ENCODE measurements at places on chromosomes 6 and 20. TPM values are rescaled to one million over a fixed set of nuclear protein-coding genes. Genes with fewer than 3 reads are reported as not detected.

DNA sequence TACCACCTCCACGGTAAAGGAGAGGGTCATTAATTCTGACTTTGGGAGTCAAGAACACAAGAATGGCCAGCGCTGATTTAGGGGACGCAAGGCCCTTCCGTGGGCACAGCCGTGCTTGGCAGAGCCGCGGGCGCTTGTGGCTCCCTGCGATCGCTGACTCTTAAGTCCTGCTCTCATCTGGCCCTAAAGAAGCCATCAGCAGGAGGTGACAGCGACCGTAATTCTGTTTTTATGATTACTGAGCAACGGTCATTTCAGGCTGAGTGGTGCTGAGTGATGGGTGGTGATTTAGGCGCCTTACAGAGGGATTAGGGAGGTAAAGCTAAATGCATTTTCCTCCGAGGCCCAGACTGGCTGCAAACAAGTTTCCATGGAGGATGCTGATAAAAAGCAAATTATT lies 364.6 kb upstream of the SULF2 start:
- no peak for DNase-seq

DNA sequence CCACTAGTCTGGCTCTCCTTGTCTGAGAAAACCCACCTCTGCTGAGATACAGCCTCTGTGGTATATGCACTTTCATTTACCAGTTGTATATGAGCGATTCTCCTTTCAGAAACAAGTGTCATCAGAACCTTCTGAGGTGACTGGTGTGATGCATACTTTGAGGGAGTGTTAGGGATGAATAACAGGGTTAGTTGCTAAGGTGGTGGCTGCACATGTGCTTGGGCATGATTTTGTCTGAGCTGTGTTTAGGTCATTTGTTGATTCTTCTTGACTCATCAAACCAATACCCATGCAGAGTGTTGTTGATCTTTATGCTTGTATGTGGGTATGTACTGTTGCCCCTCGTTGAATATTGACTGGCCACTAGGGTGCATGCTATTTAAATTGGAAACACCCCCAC lies 25.7 kb downstream of the DTD1 start:
- no peak for DNase-seq

DNA sequence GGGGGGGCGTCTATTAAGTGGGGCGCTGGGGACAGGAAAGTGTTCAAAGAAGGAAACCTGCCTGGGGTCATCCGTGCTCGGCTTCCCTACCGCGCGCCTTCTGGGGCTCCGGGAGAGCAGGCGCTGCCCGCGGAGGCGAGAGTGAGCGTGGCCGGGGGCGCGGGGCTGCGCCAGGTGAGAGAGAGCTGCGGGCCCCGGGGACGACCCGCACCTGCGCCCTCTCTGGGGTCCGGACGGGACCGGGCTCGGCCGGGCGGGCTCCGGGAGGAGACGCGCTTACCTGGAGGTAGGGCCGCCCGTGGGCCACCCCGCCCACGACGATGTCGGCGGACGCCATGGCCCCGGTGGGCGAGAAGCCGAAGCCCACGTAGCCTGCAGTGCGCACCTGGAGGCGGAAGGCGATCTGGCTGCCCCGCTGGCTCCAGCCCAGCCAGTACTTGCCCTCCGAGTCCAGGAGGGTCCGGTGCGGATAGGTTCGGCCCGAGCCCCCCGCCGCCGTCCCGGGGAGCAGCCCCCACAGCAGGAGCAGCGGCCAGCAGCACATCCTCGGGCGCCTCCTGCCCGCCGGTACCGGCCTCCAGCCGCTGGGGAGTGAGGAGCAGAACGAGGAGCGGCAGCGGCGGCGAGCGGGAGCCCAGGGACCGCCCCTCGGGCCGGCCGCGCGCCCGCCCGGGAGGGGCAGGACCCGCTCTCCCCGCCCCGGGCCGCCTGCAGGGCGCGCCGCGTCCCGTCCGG lies at the start of gene MOXD1:
Gene MOXD1, minus strand, starts transcription at position 593 of the 735 bp plus-strand sequence. Its CDS starts 49 bp downstream, at position 544.
- no peak for DNase-seq

DNA sequence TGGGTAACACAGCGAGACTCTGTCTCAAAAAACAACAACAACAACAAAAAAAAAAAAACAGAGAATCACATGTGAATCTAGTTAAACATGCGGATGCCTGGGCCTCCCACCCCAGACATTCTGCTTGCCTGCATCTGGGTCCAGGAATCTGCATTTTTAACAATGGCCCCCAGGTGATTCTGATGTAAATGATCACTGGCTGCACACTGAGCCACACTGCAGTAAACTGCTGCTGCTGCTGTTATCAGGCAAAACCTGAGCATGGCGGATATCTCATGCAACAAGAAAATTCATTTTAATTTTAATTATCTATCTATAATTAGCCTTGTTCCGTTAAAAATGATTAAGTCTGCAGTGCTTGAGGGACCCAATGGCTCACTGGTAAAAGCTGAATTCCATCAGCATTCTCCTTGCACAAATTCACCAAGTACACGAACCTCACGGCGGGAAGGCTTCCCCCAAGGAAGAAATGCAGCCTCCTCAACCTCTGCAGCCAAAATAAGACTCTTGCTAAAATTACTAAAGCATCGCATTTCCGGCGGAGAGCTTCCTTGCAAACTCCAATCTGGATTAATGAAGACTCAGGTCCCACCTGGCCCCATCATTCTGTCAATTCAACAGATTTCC lies 81.6 kb upstream of the SNX9 start:
- no peak for DNase-seq

Gene TTI1
- total RNA-seq, result 16.7 TPM

Gene FAM217B
- 26.8 TPM for total RNA-seq

Gene LAMA2
- 49.6 TPM for total RNA-seq

DNA sequence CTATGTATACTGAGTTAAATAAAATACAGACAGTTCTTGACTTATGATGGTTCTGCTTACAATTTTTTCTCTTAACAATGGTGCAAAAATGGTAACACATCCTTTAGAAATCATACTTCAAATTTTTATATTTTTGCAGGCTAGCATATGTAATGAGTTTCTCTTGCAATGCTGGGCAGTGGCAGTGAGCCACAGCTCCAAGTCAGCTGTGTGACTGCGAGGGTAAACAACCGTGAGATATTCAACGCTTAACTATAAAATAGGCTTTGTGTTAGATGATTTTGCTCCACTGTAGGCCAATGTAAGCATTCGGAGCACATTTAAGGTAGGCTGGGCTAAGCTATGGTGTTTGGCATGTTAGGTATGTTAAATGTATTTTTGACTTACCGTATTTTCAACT lies 136.1 kb downstream of the PLCB4 start:
- DNase-seq, result no peak

Gene VGLL2
- not detected for total RNA-seq

- no peak for DNase-seq
Measured at GRCh38 chr6:52992980-52993920, 1.8 kb downstream of the GSTA4 start.

DNA sequence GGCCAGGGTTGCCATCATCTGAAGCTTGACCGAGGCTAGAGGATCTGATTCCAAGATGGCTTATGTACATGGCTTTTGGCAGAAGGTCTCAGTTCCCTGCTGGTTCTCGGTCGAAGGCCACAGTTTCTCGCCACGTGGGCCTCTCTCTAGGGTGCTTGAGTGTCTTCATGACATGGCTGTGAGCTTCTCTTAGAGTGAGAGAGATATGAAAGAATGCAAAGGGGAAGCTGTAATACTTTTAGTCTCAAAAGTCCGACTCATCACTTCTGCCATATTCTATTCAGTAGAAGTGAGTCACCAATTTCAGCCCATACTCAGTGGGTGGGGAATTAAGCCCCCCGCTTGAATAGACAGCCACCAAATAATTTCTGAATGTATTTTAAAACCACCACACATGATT lies 94.2 kb downstream of the UTRN start:
- no peak for DNase-seq

DNA sequence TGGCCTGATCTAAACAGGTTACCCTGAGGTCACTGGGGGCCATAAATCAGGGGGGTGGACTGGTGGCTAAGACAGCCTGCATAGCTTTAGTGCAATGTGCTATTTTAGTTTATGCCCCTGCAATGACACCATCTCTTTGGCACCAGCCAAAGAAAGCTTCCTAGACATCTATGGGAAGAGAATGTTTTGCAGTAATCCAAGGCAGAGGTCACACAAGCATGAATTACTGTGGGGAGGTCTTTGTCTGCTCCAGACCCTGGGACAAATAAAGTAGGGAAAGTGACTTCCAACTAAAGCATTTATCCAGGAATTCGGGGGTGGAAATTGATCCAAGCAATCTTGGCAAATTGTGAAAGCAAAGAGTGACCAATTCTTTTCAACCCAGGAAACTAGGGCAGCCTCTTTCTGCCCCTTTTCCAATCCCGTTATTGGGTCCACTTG lies 5.3 kb downstream of the RIPOR2 start:
- DNase-seq, result no peak

- DNase-seq, result no peak
Measured at GRCh38 chr6:53854843-53855567, 60.2 kb downstream of the LRRC1 start.

DNA sequence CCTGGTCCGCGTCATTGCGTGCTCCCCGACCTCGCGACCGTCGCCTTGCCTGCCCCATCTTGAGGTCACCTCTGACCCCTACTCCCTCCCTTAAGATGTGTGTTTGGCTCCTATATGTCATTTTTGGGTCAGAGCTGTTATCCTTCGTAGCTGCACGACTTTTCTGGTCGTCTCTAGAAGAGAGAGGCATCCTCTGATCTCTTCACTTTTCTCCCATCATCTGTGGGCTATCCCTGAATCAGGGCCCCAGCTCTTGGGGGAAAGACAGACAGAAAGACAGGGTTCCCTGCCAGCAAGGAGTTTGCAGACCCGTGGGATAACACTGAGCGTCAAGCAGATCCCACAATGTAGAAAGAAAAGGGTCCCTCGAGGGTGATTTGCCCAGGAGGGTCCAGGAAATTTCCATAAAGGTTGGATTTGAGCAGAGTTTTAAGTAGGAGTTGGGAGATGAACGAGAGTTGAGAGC lies 555 bp downstream of the FAM120B start:
- no peak for DNase-seq

Gene MYCT1
- total RNA-seq, result 18.0 TPM

Gene C6orf15
- not detected for total RNA-seq

- no peak for DNase-seq
Measured at GRCh38 chr6:105443941-105444340, 41.1 kb upstream of the PREP start.

Gene BTBD3
- total RNA-seq, result 37.0 TPM

GRCh38 chr6:157449610-157450009 lies 68.6 kb downstream of the ZDHHC14 start:
- DNase-seq, result no peak

Gene GNAS-AS1
- 0.97 TPM for total RNA-seq

DNA sequence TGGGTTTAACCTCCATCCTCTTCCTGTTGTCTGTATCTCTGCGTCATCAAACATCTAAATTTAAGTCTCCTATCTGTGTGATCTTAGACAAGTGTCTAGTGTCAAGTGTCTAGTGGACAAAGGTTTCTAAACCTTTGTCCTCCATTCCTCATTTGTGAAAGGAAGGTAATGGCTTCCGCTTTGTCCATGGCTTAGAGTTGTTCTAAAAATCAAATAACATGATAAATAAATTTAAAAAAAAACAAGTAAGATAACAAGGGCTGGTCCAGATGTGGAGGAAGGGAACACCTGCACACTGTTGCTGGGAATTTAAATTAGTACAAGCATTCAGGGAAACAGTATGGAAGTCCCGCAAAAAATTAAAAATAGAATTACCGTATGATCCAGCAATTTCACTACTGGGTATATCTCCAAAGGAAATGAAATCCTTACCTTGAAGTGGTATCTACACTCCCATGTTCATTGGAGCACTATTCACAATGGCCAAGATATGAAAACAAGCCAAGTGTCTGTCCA lies 17.6 kb upstream of the SERPINB1 start:
- DNase-seq, result no peak

- no peak for DNase-seq
Measured at GRCh38 chr6:85678026-85678601, 35.4 kb upstream of the SYNCRIP start.

Gene PTPRK
- total RNA-seq, result 62.7 TPM

Gene IFNGR1
- 208 TPM for total RNA-seq

DNA sequence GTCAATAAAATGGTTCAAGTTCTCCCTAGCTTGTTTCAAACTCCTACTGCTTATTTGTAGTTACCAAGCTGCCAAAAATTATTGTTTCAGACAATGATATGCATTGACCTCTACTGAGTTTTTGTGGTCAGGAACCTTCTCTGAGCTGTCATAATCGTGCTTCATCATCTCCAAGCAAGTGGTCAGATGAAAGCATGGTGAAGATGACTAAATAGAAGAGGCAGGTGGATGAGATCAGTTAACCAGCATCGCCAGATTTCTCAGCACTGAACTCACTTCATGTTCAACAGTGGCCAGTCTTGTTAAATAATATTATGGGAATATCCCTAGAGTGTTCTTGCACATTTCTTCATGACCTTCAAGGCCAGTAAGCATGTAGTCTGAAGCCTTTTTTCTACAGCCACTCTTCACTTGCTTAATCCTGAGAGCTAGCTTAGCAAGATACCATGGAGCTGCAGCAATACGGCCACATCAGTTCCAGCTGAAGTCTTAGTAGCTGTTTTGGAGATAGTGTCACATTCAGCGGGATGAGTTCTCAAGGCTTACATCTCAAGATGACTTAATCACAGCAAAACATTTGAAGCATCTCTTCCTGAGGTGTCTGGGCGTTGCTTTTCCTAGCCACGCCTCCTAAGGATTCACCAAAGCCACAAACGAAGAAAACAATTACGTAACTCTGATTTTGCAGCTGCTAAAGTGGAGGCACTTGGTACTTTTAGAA lies 101.6 kb upstream of the TMEM30A start:
- no peak for DNase-seq

All from lower lobe of right lung (tissue), 2 donors.